ENCODE measurements at places on chromosomes 16 and 17. TPM values are rescaled to one million over a fixed set of nuclear protein-coding genes. Genes with fewer than 3 reads are reported as not detected.
A peak's percentile ranks its signal among the peaks of the same experiment; 100 is the strongest.

Gene PRSS27
- 0.38 TPM for polyA plus RNA-seq

Gene METTL23
- 26.4 TPM for polyA plus RNA-seq

Gene MPO
- not detected for polyA plus RNA-seq

Gene SBK1
- polyA plus RNA-seq, result 0.69 TPM

Gene RUNDC3A
- 0.19 TPM for polyA plus RNA-seq

Gene TUFM
- polyA plus RNA-seq, result 384 TPM

Gene UMOD
- polyA plus RNA-seq, result not detected

Gene CCNF
- 0.38 TPM for polyA plus RNA-seq

DNA sequence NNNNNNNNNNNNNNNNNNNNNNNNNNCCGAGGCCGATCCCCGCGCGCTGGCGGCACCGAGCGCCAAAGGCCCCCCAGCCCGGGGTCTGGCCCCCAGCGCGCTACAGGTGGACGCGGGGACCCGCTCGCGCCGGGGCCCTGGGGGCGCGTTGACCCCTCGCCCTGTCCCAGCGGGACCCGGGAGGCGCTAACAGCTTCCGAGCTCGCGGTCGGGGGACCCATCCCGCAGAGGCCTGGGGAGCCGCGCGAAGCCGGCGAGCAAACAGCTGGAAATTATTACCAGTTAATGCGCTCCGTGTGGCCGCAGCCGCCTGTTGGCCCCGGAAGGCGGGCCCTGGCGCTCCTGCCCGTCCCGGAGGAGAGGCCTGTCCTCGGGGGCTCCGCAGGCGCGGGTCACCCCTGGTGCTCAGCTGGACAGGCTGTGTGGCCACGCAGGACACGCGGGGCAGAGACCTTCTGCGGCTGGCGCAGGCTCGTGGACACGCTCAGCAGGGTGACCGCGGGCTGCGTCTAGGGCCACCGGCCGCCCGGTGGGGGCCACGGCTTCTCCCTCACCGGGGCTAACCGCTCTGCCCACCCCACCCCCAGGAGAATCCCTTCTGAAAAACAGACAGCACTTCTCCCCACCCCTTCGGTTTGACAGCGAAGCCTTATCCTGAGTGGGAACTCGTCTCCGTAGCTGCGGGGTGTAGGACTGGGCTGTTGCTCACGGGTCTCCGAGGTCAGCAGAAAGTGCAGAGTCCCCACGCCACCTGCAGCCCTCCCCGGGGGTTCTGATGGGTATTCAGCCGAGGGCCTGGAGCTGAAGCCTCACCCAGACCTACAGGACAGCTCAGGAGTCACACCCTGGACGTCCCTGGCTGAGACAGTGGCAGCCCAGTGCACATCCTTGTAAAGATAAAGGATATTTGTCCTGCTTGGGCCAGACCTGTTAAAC lies 138.7 kb upstream of the RPH3AL start:
- peak; percentile 85 for DNase-seq

DNA sequence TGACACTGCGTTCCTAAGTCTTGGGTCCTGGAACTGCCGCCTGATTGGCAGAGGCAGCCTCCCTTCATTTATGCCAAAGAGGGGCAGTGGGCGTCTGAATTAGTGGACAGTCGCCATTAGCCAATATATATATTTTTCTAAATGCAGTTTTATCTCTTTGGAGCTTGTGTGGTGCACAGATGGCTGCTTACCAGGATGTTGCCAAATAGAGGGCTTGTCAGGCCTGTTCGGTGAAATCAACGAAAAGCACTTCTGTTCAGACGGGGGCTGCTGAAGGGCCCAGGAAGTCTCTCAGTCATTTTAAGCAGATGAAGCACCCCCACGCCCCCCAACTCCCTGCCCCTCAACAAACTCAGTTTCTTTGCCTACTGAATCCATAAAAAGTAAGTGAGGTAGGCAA lies 66.0 kb downstream of the RAP1GAP2 start:
- no peak for DNase-seq

DNA sequence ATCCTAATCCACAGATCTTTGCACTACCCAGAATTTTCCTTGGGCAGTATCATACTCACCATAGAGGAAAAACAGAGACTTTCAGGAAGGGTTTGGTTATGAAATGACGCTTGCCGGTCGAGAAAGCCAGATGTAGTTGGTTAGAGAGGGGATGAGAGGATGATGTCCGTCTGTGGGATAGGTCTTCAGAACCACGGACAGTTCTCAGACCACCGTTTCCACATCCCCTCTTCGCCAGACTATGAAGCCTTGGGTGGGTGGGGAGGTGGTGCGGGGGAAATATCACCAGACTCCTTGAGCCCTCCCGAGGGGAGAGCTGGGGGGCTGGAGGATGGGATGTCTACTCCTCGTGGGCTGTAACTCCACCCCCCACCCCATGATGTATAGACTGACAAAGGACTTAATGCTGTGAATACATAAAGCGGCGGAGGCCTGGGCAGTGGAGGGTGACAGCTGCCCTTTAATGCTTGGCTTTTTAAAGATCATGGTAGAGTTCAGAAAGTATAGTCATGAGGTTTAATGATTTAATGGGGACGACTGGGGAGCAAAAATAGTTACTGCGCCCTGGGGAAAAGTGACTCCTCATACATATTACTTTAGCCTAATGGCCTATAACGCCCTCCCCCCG lies 96.6 kb downstream of the MRM1 start:
- no peak for DNase-seq

DNA sequence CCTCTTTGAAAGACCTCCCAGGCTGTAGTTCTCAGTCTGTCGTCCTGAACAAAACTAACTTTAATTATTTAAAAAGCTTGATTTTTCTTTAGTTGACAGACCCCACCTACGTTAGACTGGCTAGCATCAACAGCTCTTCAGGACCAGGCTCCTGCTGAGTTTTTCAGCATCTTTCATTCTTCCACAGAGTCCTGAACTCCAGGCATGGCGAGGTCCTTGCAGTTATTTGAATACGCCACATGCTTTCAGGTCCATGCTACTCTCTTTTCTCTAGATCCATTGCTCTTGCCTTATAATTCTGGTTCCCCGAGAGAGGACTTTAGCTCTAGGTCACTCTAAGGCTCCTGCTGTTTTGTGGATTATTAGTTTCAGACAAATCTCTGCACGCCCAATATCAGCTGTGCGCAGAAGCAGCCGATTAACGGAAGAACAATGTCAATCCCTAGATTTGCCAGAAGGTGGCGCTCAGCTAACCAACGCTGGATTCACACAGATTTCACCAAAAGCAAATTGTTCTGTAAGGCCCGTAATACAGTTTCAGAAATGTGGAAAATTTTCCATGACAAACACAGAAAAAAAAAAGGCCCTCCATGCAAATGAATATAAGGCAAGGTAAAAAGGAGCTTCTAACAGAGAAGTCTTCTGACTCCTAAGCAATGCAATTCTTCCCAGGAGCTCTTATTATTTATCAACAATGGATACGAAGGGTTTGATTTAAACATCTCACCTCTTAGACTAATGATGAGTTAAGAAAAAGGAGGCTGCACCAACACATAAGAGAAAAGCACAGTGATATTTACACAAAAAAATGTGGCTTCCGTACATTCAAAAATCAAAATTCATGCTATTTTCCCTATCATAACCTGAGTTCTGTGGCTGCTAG lies 33.5 kb upstream of the BCO1 start:
- DNase-seq, result no peak

DNA sequence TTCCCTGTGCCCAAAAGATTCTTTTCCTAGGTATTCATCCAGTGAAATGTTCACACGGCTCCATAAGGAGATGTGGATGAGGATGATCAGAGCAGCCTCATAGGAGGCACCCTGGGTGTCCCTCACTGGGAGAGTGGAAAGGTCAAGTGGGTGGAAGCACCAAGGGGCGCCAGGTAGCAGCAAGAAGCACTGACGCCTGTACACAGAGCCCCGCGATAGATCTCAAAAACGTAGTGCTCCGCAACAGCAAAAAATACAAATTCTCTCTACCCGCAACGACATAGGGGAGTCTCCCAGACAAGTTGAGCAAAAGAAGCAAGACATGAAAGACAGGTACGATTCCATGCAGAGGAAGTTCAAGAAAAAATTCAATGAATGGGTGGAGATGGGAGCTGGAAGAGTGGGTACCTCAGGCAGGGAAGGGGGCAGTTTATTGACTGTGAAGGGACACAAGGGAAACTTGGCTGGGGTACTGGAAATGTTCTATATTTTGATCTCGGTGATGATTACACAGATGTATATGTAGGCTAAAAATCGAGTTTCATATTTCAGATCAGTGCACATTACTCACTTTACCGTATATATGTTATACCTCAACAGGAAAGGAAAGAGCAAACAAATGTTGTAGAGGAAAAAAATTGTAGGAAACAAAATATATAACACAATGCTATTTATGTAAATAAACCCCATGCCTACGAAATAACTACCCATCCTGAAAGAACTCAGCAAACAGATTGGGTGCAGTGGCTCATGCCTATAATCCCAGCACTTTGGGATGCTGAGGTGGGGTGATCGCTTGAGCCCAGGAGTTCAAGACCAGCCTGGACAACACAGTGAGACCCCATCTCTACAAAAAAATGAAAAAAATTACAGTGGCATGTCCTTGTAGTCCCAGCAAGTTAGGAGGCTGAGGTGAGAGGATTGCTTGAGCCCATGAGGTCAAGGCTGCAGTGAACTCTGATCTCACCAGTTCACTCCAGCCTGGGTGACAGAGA lies 17.8 kb upstream of the ETV4 start:
- DNase-seq, result no peak

DNA sequence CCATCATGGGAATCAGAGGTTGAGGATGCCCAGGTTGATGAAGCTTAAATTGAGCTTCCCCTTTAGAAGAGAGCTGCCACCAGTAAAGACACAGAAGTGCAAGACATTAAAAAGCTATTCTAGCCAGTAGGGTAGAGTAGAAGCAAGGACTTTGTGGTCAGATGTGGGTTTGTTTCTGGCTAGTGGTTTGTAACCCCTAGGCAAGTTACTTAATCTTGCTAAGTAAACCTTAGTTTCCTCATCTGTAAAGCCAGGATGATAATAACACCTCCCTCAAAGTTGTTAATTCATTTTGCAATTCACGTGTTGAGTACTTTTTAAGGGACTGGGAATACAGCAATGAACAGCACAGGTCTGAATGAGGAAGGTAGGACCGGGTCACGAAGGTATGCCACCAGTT lies 3.6 kb downstream of the SNTB2 start:
- no peak for DNase-seq

- no peak for DNase-seq
These were observed 34.7 kb upstream of the HNF1B start for GRCh38 chr17:37779554-37779953.

DNA sequence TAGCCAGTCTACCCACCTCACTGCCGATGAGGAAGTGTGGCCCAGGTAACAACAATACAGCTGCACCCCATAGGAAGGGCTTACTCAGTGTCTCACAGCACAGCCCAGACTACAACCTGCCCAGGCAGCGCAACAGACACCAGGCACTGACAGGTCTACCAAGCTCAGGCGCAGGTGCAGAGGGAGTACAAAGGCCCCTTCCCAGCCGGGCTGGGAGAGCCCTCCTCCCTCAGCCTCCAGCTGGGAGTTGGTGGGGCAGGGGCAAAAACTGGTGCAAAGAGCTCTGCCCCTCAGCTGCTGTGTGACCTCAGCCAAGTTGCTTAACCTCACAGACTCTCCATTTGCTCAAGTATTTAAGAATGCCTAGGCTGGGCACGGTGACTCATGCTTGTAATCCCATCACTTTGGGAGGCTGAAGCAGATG lies 112.6 kb upstream of the LHX1 start:
- DNase-seq, result no peak

DNA sequence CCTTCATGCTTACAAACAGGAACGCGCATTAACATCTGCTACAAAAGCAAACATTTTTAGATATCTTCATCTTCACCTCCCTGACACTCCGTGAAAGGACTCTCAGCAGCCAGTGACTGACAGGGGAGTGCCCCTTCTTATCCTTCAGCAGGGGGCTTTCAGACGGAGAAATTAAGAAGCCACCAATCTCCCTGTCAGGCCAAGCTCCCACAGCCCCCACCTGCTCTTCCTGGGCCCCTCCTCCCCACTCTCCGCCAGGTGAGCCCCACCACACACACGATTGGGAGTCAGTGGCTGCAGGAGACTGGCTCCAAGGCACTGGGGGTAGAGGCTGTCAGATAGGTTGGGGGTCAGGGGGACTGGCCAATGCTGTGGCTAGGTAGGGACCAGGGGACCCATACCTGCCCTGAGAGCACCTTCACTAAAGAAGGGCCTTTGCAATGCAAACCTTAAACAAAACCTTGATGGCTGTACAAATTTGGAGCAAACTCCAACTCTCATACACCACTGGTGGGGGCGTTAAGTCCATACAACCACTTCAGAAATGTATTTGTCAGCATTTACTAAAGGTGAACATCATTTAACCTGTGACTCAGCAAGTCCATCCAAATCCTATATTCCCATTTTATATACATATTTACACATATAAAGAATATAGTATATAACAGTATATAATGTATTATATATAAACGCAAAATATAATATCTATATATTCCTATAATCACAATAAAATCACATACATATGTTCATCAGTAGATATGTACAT lies 232.2 kb downstream of the ZNF423 start:
- no peak for DNase-seq
